GM04504 (cell line): ENCODE measurements at places on chromosomes 1 and 21.

GRCh38 chr1:56285554-56286402 lies 293.6 kb downstream of the PLPP3 start:
- no peak for DNase-seq

GRCh38 chr1:54581621-54582035 lies 33.6 kb downstream of the ACOT11 start:
- DNase-seq, result peak; percentile 80

GRCh38 chr1:165235155-165235776 lies 121.2 kb downstream of the LMX1A start:
- no peak for DNase-seq

DNA sequence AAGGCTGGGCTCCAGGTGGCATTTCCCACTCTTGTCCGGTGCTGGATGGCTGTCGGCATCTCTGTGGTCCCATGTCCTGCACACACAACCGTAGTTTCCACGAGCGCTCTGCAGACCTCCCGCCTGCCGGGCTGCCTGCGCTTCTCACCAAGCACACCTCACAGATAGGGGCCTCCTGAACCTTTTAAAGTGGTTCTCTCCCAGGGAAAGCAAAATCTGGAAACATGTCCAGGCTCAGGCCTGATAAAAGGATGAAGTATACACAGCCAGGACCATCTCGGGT lies 46.2 kb downstream of the CAPN9 start:
- DNase-seq, result no peak

GRCh38 chr1:36909946-36910725 lies 124.2 kb downstream of the GRIK3 start:
- no peak for DNase-seq

DNA sequence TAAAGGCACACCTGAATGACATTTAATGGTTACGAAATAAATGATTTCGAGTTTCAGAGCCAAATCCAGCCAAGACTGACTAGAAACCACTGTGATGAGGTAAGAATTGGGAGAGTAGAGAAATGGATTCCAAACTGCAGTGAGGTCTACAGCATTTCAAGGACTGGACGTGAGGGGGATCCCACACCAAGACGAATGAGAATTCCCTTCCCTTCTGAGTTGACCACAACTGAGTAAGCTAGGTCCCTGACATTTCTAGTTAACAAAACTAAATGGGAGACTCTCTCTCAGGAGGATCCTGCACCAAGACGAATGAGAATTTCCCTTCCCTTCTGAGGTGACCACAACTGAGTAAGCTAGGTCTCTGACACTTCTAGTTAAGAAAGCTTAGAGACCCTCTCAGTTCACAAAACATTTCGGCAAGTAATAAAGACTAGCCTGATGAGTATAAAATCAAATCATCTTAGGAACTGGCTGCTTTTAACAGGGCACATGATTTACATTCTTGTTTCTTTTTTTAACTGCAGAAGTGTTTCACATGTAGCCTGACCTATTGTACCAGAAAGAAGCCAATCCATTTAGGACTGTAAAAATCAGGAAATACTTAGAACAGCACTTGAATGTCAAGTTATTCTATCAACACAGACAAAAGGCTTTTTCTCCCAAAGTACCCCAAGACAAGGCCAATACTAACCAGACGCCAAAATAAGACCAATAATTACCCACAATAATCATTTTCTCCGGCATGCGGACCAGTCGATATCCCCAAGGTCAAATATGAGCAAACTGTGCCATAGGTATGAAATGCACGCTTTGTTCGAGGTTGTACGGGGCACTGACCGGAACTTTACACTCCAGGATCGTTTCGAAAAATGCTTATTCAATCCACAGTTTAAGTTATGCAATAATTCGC lies 1.4 kb upstream of the SPATA1 start:
- DNase-seq, result peak; percentile 27

DNA sequence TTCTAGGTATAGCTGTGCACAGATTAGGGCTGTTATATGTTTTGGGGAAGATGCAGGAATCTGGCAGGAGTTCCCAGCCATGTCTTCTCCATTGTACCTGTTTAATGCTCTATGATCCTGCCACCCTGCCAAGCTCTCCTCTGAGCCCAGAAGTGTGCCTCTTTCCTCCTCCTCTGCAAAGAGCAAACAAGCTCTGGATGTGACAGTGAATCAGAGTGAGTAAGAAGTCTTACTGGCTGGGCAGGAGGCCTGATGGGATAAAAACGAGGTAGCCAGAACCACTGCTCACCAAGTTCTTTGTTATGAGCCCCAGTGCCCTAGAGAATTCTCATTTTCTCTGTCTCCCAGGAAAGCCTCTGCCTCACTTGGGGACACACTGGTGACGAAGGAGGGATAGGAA lies 69.0 kb downstream of the BRINP2 start:
- DNase-seq, result no peak

DNA sequence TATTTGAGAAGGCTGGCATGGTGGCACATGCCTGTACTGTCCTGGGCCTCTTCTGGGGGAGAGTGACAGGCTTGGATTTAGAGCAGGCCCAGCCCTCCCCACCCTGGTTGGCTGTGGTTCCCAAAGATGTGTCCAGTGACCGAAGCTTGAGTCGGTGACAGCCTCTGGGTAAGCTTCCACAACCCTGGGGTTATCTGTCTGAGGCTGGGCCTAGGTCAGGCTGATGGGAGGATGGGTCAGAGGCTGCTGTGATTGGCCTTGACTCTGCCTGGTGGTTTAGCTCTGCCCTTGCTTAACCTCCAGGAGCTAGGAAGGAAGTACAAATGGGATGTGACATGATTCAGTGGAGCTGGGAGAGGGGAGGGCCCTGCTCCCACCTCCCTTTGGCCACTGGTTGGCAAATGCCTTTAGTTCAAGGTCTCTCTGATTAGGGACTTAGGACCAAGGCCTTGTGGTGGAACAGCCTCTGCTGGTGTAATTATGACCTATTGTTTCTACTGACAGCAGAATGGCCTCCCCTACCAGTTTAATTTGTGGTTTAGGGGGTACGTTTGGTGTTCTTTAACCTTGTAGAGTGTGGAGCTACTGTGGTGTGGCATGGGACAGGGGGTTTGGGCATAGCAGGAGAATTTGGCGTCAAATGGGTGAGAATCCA lies 16.6 kb downstream of the NUDC start:
- no peak for DNase-seq

DNA sequence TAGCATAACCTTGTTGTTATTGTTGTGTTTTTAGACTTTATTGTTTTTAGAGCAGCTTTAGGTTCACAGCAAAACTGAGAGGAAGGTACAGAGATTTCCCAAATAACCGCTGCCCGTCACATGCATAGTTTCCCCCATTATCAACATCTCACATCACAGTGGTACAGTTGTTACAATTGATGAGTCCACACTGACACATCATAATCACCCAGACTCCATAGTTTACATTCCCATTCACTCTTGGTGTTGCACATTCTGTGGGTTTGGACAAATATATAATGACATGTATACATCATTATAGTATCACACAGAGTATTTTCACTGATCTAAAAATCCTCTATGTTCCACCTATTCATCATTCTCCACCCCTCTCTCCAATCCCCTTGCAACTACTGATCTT lies 25.9 kb upstream of the TOR3A start:
- no peak for DNase-seq

- no peak for DNase-seq
Observed at GRCh38 chr1:219945795-219946194, 17.4 kb upstream of the SLC30A10 start.

DNA sequence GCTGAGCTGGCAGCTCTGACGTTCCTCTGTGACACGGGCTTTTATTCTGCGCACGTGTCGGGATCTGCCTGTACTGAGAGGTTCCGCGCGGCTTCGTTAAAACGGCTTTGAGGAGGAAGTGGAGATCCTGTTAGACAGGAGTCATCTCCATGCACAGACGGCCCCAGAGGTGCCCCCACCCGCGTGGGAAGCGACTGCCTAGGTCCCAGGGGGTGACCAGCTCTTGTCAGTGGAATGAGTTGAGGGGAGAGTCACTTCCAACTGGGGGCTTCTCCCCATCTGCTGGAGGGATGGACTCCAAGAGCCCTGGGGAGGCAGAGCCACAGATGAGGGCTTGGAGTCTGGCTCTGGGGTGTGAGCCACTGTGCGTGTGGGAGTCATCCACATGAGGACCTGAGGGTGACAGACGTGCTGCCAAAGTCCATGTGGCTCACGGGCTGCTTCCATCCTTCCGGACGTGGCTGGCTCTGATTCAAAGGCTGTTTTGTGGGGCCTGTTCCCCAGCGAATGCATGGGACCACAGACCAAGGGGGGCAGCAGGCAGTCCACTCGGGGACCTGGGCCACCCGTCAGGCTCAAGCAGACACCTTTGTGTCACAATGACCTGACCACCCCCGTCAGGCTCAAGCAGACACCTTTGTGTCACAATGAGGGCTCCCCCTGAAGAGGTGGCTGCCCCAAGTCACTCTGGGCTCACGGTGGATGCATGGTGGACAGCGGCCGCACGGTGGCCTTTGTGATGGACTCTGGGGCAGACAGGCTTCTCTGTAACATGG lies 26.8 kb downstream of the PTTG1IP start:
- peak; percentile 32 for DNase-seq

DNA sequence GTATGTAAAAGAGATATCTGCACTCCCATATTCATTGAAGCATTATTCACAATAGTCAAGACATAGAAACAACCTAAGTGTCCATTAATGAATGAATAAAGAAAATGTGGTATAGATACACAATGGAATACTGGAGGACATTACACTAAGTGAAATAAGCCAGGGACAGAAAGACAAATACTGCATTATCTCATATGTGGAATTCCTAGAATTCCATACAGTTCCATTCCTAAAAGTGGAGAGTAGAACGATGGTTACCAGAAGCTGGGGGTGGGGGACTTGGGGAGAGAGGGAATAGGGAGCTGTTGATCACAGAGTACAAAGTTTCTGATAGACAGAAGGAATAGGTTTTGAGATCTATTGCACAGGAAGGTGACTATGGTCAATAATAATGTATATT lies 7.4 kb downstream of the TMED5 start:
- no peak for DNase-seq

- peak; percentile 67 for DNase-seq
Observed at GRCh38 chr1:235417086-235417697, 50.0 kb downstream of the TBCE start.

- no peak for DNase-seq
Observed at GRCh38 chr1:29876902-29877301, 640.6 kb downstream of the PTPRU start.

- DNase-seq, result no peak
Observed at GRCh38 chr1:44260792-44261170, 47.5 kb downstream of the DMAP1 start.

DNA sequence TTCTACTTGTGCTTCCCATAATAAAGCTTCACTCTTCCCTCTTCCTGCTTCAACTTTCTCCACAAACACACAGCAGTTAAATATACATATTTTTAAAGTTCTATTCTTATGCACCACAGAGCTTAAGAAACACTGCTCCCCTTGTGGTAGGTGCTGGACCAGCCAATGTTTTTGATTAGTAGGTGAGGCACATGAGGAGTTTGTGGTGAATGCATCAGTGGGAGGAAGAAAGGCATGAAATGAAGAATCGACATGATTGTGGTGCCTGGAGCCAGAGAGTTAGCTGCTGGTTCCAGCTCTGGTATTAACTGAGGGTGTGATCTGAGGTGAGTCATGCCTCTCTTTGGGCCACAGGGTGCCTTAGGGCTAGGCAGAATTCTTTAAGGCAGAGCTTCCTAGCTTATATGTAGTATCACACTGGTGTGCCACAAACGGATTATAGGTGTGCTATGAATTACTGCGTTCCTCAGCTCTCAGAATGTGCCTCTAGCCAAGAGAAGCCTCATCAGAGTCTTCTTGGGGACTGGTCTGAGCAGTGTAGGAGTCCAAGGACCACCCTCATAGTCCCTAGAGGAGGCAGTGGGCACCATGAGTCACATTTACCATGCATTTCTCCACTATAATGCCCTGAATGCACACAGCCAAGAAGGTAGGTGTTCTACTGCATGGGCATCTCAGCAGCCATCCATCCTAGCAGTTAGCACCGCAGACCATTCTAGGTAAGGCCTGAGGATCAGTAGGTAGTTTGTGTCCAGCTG lies 97.4 kb upstream of the SGIP1 start:
- peak; percentile 74 for DNase-seq

DNA sequence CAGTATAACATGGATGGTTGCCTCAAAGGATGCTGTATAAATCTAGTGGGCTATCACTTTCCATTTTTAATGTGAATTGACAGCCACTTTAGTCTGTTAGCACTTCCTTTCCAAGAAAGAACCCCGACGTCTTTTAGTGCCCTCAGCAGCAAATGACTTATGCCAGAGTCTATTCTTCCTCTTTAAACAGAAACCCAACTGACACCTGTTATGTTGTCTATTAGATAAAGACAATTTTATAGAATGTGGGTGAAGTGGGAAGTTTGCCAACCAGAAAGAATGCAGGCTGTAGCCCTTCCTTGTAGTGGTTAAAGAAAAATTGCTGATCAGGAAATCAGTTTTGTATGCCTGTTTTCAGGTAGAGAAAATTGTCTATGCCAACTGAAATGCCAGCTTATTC lies 344.9 kb downstream of the ZNF326 start:
- DNase-seq, result no peak

DNA sequence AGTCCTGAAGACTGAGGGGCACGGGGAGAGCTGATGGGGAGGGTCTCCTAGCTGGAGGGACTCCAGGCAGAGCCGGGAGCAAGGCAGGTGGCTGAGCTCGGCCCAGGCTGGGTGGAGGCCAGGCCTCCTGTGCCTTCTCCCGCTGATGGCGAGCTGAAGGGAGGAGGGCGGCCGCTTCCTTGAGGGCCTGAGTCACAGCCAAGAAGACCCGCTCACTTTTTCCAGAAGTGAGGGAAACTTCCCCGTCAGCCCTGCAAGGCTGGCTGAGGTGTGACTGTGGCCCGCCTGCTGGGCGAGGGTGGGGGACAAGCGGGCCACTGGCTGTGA lies 1.7 kb upstream of the VWA1 start:
- DNase-seq, result no peak

DNA sequence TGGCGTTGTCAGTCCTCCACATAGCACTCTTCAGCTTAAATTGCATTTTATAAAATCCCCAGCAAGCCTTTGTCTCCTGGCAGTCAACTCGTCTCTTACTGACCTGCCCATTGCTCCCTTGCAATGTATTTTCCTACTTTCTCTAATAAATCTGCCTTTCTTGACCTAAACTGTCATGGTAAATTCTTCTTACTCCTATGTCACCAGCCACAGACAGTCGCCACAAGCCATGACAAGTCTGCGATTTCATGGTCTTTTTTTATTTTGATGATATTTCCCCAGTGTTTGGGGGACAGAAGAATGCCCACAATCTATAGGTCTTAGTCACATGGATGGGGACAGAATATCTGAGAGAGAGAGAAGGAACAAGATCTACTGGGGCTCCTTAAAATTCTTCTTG lies 8.4 kb downstream of the IFNAR2 start:
- no peak for DNase-seq

GRCh38 chr1:178938101-178938958 lies 67.5 kb upstream of the ANGPTL1 start:
- no peak for DNase-seq

DNA sequence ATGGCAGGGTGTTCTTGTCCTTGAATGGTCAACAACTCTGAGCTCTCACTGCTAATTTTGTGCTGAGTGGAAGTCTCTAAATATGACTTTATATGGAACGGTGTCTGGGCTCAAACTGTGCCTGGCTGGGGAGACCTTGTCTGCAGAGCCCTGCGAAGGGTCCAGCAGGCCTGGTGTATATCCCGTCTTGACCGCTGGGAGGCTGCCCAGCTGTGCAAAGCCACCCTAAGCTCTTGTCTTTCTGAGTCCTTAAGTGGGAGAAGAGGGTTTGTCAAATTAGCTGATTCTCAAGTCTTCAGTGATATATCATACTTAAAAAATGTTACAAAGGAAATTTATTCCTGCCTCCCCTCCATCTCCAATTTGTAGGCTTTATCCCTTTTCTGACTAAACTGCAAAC lies 198.7 kb downstream of the KCNJ6 start:
- no peak for DNase-seq

- no peak for DNase-seq
Observed at GRCh38 chr1:175221557-175222175, 29.1 kb upstream of the KIAA0040 start.
